ENCODE measurements at places on chromosomes 12 and 14.
A peak's percentile ranks its signal among the peaks of the same experiment; 100 is the strongest.

DNA sequence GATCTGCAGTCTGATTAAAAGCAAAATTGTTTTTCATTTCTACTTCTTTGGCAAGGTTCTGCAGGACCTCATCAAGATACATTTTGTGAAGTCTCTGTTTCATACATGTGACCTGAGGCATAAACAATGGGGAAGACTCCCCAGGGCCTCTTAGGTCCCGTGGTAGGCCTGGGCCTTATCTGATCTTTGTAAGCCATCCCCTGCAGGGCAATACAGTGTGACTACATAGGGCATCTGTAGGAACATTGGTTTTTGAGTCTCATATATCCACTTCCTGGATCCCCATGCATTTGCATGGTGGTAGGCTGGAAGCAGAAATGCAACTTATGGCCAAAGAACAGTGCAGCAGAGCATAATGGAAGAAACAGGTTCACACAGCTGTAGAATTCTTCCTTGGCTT is 6.0 kb downstream of the FAR2 start:
- DNase-seq: no peak

DNA sequence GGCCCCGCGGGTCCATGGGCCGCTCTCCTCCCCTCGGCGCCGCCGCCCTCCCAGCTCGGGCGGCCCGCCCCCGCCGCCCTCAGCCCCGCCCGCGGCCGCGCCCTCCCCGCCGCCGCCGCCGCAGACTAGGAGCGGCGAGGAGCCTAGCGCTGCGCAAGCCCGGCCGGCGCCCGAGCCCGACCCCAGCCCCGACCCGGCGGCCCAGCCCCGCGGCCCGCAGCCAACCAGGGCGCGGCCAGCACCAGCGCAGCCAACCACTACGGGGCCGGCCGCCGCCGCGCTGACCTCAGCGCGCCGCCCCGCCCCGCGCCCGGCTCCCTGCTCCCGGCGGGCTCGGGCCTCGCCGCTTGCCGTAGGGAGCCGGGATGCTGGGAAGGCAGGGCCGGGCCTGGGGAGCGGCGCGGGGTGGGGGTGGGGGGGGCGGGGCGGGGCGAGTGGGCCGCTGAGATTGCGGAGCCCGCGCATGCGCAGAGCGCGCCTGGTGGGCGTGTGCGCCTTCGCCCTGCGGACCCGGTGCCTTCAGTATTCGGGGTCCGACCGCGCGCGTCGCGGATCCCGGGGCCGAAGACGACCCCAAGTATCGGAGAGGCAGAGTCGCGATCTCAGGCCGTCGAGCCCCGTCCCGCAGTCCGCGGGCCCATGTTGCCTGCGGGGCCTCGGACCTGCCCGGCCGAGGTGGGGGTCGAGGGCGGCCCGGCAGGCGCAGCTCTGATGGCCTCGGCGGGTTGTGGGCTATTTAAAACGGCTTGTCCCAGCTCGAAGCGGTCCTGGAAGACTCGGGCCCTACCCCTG is at the start of gene CDC42BPB:
Gene CDC42BPB (minus strand): TSS at position 178 of the 792 bp plus-strand sequence. CDS start 376 bp downstream, outside the sequence.
- DNase-seq: peak; percentile 96

DNA sequence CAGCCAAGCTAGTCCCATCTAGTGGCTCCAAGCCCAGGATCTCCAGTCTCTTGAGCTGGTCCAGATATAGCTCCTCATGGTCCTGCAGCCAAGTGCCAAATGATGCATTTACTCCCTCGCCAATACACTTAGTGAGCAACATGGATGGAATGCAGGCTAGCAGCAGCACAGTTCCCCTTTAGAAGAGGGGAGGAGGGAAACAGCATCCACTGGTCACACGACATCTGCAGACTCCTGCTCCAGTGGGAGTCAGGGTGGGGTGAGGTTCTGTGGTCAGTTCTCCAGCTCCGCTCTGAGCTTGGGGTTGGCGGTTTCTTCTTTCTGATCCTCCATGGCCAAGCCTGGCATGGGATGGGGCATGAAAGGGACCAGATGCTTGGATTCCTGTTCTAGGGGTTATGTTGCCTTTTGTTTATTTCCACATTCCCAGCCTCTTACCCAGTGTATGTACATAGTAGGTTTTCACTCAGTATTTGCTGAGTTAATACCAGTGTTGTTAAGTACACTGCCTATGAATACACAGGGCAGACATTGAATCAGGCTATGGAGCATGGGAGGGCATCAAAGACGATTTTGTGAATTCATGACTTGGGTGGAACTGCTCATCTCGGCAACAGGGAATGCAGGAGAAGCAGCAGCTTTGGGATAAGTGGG is 57.3 kb downstream of the GALNT16 start:
- peak; percentile 32 for DNase-seq

GRCh38 chr14:49493557-49493956 is 92.6 kb downstream of the RPS29 start:
- DNase-seq: no peak

- DNase-seq: no peak
These were observed 24.4 kb upstream of the ITGA5 start for GRCh38 chr12:54443446-54443845.

DNA sequence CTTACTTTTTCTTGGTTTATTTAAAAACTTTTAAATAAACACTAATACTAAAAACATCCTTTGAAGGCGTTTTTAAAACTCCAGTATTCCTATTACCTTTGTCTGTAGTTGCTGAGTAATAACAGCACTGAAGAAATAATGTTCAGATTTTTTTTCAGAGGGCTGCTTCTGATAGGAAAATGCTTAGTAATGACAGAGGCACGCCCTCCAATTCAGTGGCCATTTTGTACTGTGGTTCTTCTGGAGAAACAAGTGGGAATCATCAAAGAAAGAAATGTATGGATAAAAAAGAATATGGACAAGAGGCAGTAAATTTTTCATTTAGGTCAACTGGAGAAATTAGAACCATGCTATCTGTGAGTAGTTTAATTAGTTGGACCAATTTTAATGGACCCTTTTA is 13.6 kb downstream of the VEZT start:
- no peak for DNase-seq

DNA sequence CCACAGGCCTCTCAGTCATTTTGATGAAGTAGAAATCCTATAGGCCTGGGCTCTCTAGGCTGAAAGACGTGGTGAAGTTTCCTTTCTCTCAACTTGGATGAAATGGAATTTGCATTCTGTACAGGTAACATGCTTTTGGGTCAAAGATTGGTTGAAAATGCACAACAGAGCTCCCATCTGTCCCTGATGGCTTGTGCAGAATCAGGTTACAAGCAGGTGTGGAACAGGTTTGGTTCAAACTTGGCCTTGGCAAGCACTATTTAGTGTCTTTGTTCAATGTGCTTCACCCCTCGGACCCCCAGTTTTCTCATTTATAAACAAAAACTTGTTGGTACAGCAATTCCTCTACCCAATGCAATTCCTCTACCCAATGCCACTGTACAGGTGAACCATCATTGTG is 1493.0 kb downstream of the AACS start:
- no peak for DNase-seq

- peak; percentile 1 for DNase-seq
These were observed 336.4 kb downstream of the CCER1 start for GRCh38 chr12:90618586-90618985.

DNA sequence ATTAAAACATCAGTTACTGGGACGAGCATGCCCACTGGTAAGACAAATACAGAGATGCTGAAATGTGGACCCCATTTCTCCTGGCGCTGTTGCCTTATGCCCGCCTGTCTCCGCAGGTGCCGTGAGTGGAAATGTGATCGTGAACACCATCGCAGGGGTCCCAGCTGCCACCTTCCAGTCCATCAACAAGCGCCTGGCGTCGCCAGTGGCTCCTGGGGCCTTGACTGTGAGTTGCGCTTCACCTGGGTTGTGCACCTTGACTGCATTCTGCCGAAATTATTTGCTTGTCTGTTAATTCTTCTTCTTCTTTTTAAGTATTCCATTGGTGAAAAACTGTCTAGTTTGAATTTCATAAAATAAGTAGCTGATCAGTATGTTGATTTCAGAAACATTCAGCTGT is 89.1 kb downstream of the DDX51 start:
- no peak for DNase-seq

- no peak for DNase-seq
These were observed 121.5 kb downstream of the PRKD1 start for GRCh38 chr14:29806124-29806517.

DNA sequence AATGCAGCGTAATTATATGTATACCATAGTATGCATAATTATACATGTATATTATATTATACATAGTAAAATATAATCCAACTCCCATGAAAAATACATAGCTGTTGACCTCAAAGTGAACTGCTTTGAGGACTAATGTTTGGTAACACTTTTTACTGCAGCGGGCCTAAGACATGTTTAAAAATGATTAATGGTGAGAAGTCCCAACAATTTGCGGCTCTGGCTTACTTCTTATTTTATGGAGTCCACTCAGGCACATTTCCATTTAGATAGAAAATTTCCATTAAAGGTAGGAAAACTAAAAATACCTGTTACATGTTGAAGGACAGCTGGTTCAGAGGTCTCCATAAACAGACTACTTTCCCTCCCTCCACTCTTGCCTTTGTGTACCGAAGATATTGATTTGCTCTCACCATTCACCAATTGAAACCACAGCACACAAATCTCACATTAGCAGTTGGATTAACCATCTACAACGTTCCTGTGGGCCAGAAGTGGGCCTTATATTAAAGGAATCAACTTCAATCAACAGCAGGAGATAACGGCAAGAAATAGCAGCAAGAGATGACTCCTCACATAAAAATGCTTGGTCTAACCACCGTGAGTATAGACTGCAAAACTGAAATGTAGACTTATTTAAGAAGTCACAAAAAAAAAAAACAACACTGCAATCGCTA is 14.1 kb upstream of the NT5DC3 start:
- DNase-seq: no peak

- peak; percentile 17 for DNase-seq
These were observed 213.6 kb downstream of the ADGRD1 start for GRCh38 chr12:131167334-131167733.

DNA sequence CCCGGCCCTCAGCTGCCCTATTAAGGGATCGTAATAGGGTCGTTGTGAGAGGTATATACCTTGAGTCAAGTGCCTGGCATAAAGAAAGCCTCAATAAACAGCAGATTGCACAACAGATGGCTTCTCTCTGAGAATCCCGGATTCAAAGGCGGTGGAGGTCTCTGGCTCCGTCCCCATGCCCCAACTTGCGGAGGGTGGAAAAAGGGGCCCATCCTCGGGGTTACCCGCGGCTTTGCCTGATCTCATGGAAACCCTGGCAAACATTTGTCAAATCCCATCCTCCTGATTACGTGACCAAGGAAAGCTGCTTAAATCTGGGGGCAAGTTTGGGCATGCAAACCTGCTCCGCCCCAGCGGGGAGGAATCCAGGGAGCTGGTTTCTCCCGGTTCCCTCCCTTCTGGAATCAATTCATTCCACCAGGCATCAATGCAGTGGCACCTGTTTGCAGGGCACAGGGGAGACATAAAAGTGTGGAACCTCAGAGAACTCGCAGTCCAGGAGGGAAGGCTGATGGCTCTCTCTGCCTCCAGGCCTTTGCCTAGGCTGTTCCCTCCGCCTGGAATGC is 12.3 kb downstream of the TRPV4 start:
- DNase-seq: peak; percentile 70

GRCh38 chr12:127899971-127900370 is 367.0 kb upstream of the TMEM132C start:
- DNase-seq: no peak

DNA sequence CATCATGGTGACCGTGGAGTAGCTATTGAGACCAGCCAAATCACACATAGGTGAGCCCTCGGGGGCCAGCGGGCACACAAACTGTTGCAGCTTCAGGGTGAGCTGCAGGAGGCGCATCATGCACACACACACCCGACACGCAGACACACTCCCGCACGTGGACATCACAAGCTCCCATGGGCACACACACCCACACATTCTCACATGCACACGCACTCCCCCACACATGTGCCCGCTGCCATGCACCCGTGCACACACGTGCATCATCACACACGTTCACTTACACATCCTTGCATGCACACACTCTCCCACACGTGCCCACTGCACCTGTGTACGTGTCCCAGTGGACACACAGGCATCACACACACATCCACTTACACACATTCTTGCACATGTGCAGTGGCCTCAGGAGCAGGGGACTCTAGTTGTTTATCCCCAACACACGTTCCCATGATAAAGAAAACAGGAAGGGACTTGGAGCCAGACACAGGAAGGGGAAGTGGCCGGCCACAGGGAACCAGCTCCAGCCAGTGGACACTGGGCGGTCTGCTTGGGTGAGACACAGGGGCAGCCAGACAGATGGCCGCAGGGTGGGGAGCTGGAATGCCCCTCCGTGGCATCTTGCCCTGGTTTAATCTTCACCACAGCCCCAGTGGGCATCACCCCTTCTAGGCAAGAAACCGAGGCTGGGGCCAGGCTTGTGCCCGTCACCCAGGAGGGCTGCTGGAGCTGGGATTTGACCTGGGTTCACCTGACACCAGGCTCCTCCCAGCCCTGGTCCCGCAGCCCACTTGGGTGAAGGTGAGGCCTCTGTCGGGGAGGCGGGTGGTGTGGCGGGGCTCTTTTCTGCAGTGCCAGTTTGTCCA is 49.7 kb downstream of the CYP46A1 start:
- no peak for DNase-seq

DNA sequence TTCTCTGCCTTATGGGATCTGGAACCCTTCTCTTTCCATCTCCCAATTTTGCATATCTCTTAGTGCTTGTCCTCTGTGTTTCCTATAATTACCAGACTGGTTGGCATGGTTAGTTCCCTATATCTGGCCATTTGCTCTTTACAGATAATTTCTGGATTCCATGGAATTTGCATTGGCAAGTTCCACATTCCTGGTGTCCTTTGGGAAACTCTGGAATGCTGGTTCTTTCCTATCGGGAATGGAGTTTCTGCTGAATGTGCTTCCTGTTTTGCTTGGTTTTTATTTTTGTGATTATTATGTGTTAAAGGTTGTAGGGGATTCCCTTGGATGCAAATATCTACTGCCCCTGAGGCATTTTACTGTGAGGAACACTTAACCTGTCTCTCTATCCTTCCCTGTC is 193.0 kb upstream of the BTG1 start:
- DNase-seq: no peak

DNA sequence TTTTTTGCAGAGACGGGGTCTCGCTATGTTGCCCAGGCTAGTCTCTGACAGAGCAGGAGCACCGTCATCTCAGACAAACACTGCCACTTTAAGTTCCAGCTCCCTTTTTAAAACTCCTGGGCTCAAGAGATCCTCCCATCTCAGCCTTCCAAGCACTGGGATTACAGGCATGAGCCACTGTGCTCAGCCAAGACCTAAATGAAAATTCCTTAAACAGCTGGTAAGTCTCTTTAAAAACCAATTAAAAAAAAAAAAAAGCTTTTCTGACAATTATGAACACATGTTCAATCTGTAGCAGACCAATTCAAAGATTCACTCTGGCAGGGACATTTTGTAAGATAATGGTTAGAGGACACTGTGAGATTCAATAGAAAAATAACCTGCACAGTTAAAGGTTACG is 77.8 kb downstream of the HECTD4 start:
- peak; percentile 45 for DNase-seq

DNA sequence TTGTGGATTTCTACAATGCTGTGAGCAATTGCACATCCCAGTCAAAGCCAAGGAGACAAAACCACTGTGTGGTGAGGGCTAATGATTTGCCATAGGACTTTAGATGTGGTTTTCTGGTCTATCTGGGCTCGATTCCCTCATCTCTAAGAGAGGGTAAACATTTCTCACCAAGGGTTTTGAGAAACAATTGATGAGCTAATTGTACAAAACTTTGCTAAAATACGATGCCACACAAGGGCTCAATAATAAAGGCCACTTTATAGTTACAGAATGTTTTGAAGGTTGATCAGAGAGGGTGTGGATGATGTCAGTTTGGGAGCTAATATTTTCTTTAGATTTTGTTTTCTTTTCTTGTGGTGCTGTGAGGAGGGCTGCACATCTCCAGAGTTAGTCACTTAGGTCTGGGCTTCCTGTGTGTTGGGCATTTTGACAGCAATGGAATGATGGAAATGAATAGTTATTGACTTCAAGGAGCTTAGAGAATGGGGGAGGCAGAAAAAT is 60.8 kb upstream of the SLC38A4 start:
- DNase-seq: no peak

GRCh38 chr12:125092108-125092871 is 27.1 kb downstream of the AACS start:
- DNase-seq: no peak
